ENCODE measurements at places on chromosomes 13 and 19.

DNA sequence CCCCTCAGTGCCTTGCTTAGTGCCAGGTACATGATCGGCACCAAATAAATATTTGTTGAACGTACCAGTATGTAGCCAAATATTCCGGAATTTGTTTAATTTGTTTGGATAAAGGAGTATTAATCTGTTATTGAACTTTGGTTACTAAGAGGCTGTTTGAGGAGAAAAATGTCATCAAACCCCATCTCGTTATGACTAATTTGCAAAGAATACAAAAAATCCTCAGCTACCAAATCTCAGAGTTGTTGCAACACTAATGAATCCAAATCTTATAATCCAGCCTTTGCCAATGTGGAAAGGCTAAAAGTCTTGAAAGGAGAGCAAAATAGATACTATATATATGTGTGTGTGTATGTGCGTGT, 79.5 kb downstream of the KLF5 start:
- no peak for DNase-seq

GRCh38 chr19:49590071-49590970, 661 bp upstream of the PRR12 start:
- DNase-seq: peak; percentile 99

DNA sequence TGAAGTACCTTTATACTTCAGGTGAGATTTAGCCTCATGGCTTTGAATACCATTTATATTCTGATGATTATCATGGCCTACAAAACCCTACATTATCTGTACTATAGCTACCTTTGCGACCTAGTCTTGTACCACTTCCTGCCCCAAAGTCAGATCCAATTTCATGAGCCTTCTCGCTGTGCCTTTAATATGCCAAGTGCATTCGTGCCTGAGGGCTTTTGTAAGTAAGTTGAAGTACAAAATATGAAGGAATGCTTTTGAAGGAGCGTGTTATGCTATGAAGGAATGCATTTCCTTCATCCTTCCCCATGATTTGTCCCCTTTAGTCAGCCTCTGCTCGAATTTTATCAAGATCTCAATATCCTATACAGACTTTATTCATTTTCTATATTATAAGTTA, 9.2 kb upstream of the RASL11A start:
- no peak for DNase-seq

- DNase-seq: no peak
These were observed 2.7 kb downstream of the PHLDB3 start for GRCh38 chr19:43501661-43502418.

DNA sequence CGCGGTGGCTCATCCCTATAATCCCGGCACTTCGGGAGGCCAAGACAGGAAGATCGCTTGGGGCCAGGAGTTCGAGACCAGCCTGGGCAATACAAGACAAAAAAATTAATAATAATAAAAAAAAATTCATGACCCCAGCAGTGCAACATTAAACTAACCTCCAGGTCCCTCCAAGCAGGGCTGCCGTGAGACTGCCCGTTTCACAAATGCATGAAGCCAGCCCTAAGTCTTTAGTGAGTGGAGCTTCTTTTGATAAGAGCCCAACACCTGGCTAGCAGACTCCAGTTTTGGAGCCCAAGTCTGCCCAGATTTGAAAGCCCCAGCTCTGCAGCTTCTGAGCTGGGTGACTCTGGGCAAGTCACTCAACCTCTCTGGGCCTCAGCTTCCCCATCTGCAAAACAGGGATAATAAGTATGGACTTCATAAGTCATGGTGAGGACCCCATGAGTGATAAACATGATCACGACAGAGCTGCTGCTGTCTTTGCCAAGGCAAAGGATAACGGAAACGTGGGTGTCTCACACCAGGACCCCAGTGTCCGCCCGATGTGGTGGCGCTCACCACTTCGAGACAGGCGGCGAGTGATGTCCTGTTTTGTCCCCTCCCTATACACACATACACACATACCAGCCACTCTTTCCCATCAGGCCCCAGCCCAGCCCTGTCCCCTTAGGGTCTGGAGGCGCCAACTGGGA, 38.4 kb upstream of the NANOS3 start:
- no peak for DNase-seq
